Stimulated activated CD8-positive, alpha-beta memory T cell treated with anti-CD3 and anti-CD28 coated beads, Interleukin-15, amount 100 ng/mL, for 48 hours (primary cell): ENCODE measurements at places on chromosomes 11 and 22.

- no peak for DNase-seq
Observed at GRCh38 chr22:20404881-20405280, 10.9 kb downstream of the ZNF74 start.

- DNase-seq, result no peak
Observed at GRCh38 chr11:67413266-67413849, 2.1 kb upstream of the CARNS1 start.

GRCh38 chr11:80261776-80262175 lies 820.9 kb upstream of the TENM4 start:
- DNase-seq, result no peak

DNA sequence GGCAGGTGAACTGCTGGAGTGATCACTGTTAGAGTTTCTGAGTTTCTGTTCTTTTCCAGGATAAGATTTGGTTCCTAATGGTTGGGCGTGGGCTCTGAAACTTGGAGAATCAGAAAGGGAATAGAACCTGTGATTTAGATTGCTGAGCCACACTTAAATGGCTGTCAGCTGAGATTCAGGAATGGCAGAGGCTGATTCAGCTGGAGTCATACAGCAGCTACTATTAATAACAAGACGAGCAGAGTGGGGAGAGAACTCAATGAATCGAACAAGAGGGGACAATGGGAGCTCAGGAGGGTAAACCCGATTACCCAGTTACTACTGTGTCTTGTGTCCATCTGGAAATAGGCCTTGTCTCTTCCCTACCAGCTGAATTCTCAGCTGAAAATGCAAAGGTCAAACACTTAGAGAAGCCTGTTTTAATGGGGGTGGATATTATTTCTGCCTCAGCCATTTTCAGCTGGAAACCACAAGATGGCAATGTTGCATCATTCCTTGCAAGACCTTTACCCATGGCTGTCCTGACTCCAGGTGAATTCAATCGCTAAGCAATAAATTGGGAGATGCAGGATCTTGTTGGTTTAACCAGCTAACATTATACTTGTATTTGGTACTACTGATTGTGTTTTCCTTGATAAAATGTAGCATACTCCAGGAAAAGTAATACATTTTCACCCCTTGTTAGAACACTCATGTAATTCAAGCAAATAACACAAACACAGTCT lies 104.5 kb upstream of the RAG2 start:
- DNase-seq, result no peak

DNA sequence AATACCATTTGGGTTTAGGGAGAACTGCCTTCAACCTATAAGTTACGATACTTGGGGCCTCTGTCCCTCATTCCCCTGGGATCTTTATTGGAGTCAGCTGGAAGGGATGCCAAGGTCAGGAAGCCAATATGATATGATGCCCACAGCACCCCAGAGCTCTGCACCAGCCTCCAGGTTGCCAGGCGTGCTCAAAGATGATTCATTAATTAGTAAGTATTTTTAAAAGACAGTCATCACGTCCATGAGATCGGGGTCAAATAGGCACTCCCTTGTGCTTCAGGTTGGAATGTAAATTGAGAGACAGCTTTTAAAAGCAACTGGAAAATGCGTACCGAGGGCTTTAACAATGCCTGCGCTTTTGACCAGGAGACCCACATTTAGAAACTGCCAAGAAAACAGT lies 57.0 kb upstream of the CD5 start:
- no peak for DNase-seq

DNA sequence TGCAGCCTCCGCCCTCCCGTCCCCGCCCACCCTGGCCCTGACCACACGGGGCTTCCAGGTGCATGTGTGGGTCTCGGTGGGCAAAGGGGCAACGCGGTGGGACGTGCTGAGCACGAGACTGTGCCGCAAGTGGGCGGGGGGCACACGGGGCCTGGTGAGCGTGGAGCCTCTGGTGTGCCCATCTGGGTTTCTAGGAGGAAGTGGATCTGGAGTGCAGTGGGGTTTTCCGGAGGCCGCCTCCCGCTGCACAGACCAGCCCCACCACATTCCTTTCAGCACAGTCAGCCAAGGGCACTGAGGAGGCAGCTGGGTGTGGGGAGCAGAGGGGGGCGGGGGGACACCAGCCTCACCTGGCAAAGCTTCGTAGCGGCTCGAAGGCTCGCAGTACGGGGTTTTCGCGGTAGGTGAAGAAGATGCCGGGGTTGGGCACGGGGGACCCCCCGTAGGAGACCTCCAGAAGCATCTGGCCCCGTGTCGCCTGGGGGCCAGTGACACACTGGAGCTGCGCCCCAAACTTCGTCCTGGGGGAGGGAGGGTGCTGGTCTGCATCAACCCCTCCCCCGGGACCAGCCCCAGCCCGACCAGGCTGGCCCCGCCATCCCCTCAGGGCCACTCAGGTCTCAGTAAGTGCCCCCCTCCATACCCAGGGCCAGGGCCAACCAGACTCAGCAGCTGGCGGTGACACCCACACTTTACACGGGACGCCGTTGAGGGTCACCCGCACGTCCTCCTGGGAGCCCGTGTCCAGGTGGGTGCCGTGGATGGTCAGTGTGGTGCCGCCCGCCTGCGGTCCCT lies 12.4 kb upstream of the MAPK11 start:
- no peak for DNase-seq

DNA sequence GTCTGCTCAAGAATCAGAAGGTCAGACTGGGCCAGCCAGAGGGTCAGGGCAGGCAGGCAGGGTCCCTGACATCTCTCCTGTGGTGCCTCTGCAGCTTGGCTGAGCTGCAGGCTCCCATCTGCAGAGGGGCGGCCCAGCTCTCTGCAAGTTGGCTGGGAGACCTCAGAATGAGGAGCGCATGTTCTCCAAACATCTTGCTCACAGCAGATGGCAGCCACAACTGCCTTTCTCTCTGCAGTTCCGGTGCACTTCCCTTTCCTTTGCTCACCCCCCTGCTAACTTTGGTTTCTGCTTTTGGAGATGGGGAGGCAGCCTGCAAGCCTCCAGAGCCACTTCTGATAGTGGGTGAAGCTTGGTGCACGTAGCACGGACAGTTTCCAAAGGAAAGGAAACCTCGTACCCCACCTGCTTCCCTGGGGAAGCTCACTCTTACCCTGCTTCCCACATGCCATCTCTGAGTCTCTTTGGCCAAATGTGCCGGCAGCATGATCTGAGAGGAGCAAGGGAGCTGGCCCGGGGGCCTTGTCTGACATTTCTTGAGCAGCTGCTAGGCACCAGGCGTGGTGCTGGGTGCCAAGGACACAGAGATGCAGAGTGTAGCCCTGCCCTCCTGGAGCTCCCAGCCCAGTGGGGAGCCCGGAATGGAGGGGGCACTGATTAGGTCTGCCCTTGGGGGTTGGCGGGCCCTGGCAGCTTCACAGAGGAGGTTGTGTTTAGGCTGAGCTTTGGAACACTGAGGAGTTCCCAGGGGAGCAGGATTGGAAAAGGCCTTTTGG lies 18.2 kb downstream of the DAGLA start:
- DNase-seq, result no peak

DNA sequence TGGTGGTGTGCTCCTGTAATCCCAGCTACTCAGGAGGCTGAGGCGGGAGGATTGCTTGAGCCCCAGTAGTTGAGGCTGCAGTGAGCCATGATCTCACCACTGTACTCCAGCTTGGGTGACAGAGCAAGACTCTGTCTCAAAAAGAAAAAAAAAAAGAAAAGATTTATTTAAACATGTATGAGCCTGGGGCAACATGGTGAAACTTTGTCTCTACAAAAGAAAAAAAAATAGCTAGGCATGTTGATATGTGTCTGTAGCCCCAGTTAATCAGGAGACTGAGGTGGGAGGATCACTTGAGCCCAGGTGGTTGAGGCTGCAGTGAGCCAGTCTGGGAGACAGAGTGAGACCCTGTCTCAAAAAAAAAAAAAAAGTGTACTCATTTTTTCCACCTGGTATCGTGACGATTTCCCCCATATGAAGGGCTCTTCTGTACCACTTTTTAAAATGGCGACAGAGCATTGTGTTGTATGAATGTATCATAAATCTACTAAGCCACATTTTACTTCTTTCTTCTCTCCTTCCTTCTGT lies 16.4 kb upstream of the KCTD14 start:
- DNase-seq, result no peak

DNA sequence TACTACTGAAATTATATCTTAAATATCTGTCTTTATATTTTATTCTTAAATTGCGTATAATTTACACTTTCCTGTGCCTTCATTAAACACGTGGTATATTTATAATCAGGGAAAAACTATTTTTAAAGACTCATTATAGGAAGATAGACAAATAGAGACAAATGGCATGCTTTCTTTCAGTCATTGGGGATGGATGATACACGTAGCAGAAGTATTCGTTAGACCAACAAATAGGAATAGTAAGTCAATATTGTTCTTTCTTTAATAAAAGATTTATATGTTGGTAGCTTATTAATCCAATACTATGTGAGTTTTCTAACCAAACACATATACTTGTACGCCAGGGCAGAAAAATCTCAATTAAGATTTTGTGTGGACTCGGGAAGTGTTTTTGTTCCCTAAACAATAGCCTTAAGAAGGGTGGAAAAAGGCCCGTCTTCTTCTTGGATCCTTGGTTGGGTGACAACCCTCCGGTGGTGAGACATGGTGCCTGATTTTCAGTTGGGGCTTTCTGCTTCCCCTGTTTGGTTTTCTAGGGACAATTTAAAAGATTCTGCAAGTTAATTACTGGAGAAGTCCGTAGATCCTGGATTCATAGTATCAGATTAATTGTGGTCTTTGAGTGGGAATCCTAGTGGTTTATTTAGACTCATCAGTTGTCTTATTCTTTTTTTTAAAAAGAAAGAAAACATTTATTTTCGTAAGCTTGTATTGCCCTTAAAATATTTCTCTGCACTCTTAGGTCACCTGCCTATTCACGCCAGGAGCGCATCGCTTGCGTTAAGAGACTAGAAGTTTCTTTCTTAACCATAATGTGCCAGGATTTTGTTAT lies 83.5 kb upstream of the WNT7B start:
- DNase-seq, result no peak

- DNase-seq, result no peak
Observed at GRCh38 chr11:45161252-45162063, 15.0 kb downstream of the PRDM11 start.

DNA sequence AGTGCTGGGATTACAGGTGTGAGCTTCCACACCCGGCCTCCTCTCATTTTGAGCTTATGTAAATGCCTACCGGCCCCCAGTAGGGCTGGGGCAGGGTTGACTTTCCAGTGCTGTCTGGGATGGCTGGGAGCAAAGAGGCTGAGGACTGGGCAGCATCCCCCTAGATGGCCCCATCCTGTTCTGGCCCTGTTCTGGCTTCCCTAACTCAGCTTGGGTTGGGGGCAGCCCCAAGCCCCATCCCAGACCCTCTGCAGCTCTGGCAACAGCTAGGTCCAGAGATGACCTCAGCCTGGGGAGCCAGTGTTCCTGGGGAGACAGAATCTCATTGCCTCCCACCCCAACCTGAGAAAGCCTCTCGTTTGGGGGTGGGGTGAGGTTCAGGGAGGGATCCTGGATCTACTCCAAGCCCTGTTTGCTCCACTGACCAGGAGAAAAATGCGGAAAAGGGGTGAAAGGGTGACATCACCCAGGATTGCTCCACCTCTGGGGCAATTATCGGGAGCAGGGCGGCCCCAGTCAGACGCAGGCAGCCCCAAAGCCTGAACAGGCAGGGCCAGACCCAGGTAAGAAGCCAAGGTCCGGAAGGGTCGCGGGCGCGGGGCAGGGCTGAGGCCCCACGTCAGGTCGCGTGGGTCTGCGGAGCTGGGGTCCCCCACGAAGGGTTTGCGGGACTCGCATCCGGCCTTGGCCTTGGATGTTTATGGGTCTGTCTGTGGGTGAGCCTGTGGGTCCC lies at the start of gene PNPLA2:
TSS of gene PNPLA2 (plus strand) at position 519 of the 733 bp plus-strand sequence. CDS start 805 bp downstream, outside the sequence.
- DNase-seq, result no peak

GRCh38 chr11:119567688-119568582 lies 145.0 kb upstream of the THY1 start:
- DNase-seq, result no peak

DNA sequence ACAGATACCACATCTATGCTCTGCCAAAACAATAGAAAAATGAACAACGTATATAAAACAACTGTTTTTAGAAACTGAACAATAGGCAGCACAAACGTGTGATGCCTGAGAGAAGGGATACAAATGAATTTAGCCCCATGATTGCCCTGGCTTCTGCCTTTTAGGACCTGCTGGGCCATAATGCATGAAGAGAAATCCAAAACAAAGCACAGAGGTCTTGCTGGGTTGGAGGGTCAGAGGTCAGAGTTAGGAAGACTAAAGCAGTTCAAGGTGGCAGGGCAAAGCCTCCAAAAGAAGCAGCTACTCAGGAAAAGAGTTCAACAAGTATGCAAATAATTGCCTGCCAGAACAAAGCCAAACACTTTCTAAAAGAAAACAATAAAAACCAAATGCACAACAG lies 138.5 kb downstream of the TTC28 start:
- DNase-seq, result no peak

DNA sequence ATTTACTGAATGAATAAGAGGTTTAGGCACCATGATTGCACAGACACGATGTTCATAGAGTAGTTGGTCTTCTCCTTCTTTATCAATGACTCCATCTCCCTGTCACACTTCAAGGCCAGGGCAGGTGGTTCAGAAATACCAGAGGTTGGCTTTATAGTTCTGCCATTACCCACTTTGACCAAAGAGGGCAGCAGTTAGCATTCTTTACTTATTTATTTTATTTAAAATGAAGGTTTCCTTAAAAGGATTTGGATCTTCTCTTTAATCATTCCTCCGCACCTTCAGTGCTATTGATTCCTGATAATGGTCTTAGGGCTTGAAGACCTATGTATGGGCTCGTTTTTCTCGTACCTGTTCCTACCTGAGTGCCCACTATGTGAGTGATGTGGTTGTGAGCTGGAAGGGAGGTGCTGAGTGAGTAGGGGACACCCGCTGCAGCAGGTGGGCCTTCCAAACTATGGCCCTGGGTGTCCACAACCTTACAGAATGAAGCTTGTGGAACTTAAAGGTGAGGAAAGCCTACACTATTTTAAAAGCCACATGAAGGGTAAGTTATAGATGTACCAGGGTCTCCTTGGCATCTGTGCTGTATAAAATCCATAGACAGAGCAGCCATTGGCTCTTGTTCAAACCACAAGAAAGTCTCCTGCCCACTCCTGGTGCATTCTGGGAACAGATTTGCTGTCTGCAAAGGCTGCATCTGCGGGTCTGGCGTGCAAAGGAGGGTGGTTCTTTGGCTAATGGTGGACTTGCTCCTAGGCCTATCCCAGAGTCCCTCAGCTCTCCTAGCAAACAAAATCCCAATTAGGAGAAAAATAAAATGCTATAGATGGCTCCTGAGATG lies 35.0 kb downstream of the TIMP3 start:
- no peak for DNase-seq

DNA sequence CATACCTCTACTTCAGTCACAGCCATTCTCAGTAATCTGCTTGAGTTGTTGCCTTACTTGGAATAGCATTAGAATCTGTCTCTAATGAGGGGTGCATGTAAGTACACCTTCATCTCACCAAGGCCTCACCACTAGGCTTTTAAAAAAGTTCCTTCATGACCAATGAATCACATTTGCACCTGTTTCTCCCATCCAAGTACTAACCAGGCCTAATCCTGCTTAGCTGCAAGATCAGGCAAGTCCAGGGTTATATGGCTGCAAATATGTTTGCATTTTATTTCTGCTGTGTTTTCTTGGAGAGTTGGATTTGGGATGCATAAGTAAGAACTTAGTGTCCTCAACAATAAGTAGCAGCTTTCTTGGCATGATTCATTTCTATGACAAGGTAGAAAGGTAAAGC lies 66.9 kb downstream of the BBOX1 start:
- DNase-seq, result no peak
